GM19239 (cell line): ENCODE measurements at places on chromosomes 2 and 18.

GRCh38 chr2:140863713-140864112 lies 1267.1 kb downstream of the LRP1B start:
- DNase-seq: peak; percentile 1

- no peak for DNase-seq
Observed at GRCh38 chr18:45548614-45549013, 66.7 kb upstream of the SLC14A2 start.

DNA sequence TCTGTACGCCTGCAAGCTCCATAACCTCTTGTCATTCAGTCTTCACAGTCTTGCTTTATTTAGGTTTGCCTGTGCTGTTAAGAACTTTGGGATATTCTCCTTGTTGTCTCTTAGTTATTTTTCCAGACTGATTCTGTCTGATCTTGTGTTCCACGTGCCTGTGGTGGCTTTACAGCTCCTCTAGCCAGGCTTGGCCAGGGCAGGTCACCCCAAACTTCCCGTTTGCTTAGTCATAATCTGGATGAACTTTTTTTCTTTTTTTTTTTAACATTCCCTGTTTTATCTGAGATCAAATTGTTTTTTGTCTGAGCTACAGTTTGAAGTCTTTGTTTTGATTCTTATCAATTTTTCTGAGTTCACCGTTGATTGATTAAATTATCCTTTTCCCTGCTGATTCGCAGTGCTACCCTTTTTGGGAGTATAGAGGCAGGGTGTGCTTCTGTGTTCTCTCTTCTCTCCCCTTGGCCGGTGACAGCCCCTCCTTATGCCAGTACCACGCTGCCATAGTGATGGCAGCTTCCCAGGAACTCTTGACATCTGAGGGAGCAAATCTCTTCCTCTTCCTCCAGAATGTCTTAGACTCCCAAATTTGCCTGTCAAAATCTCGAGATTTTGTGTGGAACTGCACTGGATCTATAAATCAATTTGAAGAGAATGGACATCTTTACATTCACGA lies 2.5 kb downstream of the SP100 start:
- no peak for DNase-seq

- DNase-seq: peak; percentile 25
Observed at GRCh38 chr2:190781604-190782198, 98.9 kb upstream of the GLS start.

DNA sequence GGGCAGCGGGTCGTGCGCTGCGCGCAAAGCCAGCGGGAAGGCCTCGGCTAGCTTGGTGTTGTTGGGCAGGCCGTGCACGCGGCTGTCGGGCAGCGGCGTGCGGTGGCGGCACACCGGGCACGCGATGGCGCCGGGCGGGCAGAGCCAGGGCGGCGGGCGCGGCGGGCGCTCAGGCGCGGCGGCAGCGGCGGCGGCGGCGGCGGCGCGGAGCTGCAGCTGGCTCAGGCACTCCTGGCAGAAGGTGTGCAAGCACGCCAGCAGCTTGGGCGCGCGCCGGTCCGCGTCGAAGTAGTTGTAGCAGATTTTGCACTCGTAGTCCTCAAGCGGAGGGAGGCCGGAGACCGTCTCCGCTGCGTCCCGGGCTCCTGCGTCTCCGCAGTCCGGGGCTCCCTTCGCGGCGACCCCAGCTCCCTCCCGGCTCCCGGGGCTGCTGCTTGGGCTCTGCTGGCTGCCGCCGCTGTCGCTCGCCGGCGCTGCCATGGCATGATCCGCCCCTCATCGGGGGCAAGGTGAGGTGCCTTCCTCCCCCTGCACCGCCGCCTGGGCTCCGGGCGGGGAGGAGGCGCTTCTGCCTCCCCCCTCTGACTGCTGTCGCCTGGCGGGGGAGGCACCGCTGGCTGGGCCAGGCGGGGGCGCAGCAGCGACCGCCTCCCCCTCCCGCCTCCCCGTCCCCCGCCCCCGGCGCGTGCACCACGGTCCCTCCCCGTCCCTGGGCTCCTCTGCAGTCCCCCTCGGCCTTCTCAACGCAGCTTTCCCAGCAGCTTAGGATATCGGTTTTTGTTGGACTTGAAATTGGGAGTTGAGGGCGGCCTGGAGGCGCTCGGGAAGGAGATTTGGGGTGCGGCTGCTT lies 21.0 kb upstream of the PAX3 start:
- DNase-seq: peak; percentile 63
